ENCODE measurements at places on chromosomes 2 and 18.

- DNase-seq: no peak
These were observed 55.4 kb upstream of the THOC1 start for GRCh38 chr18:323253-323622.

DNA sequence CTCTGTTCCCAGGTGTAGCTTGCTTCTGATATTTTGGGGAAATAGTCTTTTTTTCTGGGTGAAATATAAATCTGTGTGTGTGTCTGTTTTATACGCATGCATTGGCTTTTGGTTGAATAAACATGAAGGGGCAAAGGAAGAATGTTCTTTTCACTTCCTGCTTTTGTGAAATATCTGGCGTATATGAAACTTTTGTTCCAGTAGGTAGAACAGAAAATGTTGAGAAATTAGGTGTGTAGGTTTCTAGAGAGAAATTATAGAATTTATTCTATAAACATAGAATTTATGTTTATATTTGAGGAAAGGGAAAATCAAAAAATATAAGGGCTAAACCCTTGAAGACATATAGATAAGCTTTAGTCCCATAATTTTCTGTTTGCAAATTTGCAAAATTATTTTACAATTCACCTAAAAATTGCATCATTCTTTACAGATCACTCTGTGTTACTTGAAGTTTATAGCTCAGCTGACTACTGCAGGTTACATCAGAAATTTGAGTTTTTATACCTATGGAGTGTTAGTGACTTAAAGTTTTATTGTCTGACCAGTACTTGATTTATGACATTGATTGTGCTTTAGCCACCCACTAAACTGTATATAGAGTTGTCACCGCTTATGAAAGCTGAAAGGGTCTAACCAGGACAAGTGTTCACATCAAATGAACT is 116.1 kb downstream of the FAM117B start:
- no peak for DNase-seq

- no peak for DNase-seq
These were observed 87.2 kb upstream of the ZFP36L2 start for GRCh38 chr2:43313642-43314017.

DNA sequence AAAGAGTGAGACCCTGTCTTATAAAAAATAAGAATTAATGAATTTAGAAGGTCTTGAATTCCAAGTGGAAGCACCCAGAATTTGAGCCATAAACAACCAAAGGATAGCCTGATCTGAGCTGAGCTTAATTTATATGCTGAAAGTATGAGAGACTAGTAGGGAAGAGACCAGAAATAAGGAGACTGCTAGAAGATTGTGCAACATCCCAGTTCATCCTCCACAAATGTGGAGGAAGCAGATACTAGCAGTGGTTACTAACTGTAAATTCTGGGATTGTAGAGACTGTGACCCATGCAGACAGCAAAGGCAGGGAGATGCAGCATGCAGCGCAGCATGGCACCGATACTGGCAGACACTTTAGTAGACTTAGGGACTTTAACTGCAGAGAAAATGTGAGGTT is 1.5 kb upstream of the SULT1C2 start:
- no peak for DNase-seq

DNA sequence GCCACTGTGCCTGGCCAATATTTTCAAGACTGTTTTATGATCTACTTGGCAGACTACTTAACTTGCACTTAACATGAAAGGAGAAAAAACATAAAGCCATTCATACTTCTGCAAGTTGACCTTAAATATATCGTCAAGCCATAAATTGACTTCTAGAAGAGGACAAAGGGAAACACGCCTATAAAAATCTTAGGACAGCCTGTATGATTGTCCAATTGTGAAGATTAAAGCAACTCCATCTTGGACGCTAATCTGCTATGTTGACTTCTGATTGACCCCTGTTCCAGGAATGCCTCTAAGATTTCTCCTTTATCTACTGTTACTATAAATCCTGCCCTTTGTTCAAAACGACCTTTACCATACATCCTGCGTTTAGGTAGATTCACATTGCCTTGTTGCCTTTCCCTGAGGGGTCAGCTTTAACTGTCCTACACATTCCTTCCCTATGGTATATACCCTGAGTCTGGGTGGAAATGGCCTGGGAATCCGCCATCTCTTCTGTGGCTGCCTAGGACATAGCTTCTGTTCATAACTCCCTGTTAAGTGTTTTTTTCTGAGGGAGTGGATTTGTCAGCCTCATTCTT is 40.2 kb upstream of the SLC35F5 start:
- no peak for DNase-seq

DNA sequence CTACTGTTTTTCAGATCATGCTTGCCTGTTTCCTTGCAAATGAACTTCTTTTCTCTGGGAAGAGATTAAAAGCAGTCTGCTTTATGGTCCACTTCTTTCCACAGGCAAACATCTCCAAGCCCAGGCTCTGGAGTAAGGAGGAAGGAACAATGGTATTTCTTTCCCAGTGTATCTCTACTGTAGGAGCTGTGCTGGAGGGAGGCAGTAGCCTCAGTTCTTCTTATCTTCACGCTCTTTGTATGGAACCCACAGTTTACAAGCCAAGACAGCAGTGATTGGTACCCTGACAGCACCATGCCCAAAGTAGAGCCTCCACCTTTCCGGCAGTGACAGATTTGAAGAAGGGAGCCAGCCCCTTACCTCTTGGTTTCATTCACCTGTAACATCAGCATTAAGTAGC is 35.2 kb downstream of the SPOPL start:
- DNase-seq: no peak

DNA sequence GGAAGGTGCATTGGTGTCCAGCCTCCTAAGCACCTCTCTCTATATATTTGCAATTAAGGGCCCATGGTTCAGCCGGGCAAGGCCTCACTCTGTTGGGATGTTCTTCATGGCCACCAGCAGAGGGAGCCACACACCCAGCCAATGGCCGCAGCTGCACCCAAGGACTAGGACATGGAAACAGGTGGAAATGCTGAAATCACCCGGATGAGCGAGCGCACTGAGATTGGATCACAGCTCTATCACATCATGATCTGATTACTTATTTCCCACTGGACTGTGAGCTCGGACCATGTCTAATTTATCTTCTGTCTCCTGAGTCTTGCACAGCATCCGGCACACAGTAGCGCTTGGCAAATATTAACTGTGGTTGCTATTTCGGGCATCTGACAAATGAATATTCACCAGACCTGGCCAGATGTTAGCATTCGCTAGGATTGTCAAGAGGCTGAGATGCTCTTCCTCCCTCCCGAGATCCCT is 31.2 kb downstream of the KIF3C start:
- peak; percentile 71 for DNase-seq

GRCh38 chr2:147548451-147548850 is 296.4 kb upstream of the ACVR2A start:
- no peak for DNase-seq

GRCh38 chr2:161243905-161244304 is 64.3 kb upstream of the PSMD14 start:
- DNase-seq: no peak

DNA sequence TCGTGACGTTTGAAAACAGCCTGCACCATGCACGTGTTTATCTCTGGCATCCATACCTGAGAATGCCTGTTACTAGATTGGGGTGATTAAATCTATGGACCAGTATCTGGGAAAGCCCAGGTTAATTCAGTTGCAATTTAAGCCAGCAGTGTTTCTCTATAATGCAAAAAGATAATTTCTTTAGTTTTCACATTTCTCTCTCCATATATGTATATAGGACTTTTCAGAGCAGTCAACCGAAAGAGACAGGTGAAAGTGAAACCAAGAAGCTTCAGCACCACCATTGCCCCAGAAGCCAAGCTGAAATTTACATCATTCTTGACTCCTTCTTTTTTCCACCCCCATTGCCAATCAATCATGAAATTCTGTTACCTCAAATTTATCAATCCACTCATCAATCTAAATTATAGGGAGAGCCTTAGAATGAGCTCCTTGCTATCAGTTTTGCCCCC is 2.7 kb upstream of the LRP2 start:
- DNase-seq: no peak

- DNase-seq: peak; percentile 60
These were observed 32.3 kb downstream of the DNMT3A start for GRCh38 chr2:25309402-25309801.

DNA sequence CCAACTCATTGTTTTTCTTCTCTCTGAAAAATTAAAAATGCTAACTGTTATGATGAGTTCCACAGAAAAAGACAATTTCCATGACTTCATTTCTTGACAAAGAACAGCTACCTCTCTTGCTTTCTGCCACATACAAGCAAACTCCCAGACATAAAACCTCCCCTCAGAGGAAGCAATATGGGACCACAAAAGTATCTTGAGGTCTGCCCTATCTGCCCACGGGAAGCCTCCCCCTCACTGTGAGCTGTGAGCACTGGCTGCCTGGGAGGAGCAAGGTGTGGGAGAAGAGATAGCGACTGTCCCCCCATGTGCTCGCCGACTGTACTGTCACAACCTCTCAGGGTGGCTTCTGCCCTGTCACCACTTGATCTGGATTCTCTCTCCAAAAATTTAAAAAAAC is 69.7 kb upstream of the NRP2 start:
- DNase-seq: no peak

- peak; percentile 60 for DNase-seq
These were observed 367 bp upstream of the ZNF236 start for GRCh38 chr18:76821875-76822505.

GRCh38 chr2:239171643-239172042 is 229.2 kb downstream of the HDAC4 start:
- no peak for DNase-seq

DNA sequence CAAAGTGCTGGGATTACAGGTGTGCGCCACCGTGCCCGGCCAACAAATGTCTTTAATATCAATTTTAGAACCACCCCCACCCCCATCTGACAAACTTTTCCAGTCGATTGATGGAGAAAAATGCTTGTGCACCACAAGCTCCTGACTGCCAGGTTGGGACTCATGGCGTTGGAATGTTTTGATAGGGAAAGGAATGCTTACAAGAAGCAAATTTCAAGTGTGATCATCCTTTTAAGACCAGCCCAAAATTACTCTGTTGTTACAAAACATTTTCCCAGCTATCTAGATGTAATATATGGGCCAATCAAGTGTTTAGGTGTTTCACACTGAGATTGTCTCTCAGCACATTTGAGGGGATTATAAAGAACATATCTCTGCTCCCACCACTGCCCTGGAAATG is 45.2 kb downstream of the UBXN4 start:
- DNase-seq: no peak

DNA sequence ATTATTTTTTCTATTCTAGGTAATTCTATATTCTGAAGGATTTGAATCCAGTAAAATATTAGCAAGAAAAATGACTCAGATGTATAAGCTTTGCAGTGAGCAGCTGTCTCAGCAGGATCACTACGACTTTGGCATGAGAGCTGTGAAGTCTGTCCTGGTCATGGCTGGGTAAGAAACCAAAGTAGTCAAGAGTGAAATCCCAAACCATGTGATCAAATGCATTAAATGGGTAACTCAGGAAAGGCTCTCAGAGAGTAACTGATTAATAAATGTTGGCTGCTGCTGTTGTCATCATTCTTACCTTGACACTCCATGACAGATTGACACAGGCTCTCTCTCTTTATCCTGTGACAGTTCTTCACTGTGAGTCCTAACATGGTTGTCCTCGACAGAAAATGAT is 124.1 kb downstream of the DNAH6 start:
- no peak for DNase-seq

DNA sequence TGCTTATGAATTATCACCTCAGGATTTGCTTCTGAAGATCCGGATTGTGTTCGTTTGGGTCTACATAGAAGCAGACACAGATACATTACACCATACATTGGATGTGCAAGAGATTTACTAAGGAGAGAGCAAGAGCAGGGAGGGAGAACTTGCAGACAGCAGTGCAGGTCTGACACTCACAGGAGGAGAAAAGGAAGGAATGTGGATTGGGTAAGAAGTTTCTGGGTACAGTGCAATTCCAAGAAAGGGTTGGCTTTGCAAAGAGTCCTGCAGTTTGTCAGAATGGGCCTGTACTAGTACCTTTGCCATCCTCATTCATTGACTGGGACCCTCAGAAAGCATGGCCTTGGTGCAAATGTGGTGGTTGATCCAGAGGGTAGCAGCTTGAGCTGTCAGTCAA is 4.8 kb upstream of the THOC1 start:
- DNase-seq: no peak

DNA sequence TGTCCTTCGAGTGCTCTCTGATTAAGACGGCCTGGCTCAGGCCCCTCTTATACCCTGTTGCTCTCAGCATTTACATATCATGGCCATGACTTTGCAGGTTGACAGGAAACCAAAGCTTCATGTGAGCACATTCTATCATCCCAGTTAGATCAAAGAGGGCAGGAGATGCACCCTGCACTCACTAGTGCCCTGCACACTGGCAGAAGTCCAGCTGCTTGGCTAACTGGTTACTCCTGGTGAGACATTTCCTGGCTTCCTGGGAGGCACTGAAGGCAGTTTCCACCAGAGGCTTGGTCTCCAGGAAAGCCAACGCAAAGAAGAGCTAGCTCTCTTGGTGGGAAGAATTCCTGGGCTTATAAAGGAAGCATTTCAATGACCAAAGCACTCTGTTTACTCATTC is 66.3 kb downstream of the LIPG start:
- DNase-seq: no peak

DNA sequence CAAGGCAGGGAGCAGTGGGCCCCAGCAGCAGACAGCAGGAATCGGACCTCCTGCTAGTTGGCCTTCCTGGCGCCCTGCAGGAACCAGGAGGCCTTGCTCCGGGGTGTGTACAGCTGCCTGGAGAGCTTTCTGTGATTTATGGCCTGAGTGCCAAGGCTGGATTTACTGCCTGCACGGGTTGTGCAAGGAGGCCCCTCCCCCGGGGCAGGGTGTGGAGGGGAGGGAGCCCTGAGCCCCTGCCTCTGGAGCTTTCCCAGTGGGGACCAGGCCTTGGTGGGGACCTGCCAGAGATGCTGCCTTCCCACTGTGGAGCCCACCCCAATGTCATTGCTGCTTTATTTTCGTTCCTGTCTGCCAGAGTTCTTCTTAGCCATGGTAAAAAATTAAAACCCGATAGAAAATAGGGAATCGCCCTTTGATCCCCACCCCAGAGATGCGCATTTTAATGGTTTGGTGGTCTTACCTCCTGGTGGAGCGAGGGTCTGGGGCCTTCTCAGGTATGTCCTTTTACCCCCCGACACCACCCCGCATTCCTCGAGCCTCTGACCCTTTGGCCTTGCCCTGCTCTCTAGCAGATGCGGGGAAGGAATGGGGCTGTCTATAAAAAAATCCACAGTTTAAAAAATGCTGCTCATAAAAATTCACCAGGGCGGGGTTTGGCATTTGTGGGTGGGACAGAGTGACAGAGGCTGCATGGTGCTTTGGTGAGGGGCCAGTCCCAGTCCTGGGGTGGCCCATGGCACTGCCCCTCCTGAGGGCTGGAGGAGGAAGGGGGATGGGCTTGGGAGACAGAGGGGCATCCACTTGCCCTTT is 6.9 kb upstream of the RALB start:
- no peak for DNase-seq

GRCh38 chr2:50181212-50181611 is 850.7 kb downstream of the NRXN1 start:
- DNase-seq: no peak

- DNase-seq: no peak
These were observed 100.8 kb downstream of the SMC6 start for GRCh38 chr2:17652681-17653394.

DNA sequence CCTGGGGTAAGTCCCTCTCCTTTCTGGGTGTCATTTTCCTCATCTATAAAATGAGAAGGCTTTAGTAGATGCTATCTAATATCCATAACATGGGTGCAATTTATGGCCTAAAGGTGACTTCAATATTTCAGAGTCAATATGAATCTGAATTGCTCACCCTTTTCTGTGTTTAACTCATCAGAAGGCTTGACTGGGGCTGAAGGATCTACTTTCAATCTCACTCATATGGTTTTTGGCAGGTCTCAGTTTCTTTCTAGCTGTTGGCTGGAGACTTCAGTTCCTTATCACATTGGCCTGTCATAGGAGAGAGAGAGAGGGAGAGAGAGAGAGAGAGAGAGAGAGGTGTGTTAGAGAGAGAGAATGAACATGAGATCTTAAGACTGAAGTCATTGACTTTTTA is 343.7 kb upstream of the MEX3C start:
- DNase-seq: no peak

All from CD4-positive, alpha-beta T cell treated with Interleukin-15 for 4 hours (primary cell).